ENCODE measurements at places on chromosomes 16 and 17.
A peak's percentile ranks its signal among the peaks of the same experiment; 100 is the strongest.

DNA sequence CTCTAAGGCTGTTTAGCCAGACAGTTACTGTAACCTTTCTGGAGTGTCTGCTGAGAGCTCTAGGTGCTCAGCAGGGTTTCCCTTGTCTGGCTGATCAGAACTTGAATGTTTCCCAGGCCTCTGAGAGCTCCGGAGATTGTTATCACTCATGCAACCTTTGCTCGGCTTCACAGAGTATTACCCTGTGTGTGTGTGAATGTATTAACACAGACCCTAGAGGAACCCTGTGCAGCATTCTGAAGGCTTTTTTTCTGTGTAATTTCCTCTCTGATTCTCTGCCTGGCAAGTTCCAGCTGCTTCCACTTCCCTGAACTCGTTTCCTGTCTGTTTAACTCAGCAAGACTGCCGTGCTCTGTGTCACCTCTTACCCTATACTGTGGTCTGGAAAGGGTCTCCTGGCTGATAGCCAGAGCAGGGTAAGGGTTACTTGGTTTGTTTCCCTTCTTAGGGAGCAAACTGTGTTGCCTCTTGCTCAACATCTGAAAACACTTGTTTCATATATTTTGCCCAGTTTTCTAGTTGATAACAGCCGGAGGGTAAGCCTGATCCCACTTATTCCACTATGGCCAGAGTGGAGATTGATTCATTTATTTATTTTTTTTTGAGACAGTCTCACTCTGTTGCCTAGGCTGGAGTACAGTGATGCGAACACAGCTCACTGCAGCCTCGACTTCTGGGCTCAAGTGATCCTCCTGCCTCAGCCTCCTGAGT, 21.7 kb downstream of the PRMT7 start:
- DNase-seq, result peak; percentile 46

GRCh38 chr17:39011907-39012468, 44.8 kb upstream of the FBXO47 start:
- no peak for DNase-seq

GRCh38 chr16:58339452-58339981, 44.7 kb upstream of the PRSS54 start:
- no peak for DNase-seq

DNA sequence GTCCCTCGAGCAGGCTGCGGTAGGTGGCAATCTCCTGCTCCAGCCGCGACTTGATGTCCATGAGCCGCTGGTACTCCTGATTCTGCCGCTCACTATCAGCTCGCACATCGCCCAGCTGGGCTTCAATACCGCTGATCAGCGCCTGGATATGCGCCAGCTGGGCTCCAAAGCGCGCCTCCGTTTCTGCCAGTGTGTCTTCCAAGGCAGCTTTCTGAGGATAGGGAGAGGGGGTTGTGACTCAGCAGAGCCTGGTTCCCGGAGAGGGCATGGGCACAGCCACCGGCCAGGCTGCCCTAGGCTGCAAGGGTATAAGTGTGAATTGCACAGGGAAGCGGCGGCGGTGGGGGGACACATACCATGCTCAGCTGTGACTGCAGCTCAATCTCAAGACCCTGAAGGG, 4.3 kb downstream of the KRT19 start:
- DNase-seq, result peak; percentile 43

DNA sequence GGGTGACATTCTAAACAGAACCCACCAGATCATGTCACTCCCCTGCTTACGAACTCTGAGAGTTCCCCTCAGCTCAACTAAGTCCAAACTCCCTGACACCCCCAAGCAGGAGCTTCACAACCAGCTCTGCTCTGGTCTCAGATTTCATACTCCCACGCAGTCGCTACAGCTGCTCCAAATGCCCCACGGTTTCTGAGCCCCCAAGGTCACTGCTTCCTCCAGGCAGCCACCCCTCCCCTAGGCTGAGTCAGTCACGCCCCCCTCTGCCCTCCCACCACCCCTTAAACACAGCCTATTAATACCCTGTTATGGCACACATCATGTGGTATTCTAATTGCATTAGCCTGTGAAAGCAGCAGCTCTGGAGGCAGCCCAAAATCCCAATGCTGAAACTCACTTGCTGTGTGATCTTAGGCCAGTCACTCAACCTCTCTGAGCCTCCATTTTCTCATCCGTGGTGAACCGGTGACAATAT, 51.5 kb downstream of the GSG1L start:
- no peak for DNase-seq

DNA sequence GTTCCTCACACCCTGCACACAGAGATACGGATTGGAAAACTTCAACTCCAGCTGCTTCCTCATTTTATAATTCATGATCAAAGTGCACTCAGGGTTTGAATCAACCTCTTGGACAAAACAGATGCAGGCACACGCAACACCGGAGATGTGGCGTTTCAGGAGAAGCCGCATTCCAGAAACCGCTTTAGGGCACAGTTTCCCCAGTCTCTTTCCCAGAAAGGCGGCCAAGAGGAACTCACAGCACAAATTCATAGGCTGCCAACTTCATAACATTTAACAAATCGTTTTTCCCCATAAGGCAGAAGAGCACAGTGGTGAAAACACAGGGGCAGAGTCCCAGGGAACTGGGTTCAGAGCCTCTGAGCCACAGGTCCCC, 8.4 kb downstream of the MTHFSD start:
- DNase-seq, result no peak

GRCh38 chr17:5220074-5220473, 14.6 kb downstream of the SCIMP start:
- no peak for DNase-seq

DNA sequence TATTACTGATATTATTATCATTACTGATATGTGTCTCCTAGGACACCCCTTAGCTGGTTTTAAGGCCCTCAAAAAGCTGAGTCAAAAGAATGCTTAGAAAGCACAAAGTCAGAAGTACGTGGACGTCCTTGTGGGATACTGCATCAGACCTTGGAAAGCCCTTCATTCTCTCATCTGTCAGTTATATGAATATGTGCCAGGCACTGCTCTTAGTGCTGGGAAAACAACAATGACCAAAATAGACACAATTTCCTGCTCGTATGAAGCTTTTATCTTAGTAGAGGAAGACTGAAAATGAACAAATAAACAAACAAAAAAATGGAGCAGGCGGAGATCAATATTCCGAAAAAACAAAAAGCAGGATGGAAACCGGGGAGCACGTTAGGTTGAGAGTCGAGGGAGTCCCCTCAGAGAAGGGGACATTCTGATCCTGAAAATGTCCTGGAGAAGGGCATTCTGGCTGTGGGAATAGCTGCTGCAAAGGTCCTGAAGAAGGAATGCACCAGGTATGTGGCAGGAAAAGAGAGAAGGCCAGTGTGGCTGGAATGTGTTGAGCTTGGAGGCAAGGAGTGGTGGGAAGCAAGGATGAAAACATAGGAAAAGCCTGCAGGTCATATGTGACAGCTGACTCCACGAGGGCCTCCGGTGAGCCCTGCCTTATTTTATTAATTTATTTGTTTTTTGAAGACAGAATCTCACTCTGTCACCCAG, 15.5 kb upstream of the TMEM94 start:
- no peak for DNase-seq

- no peak for DNase-seq
Observed at GRCh38 chr16:54620197-54620596, 310.5 kb upstream of the IRX5 start.
